Left lung (tissue), 14 donors: ENCODE measurements at places on chromosomes 11 and 22. TPM values are rescaled to one million over a fixed set of nuclear protein-coding genes. Genes with fewer than 3 reads are reported as not detected.

Gene ELMOD1
- 7.7 TPM for polyA plus RNA-seq

Gene RTN4RL2
- polyA plus RNA-seq = 2.3 TPM

Gene LUZP2
- 4.0 TPM for polyA plus RNA-seq

Gene GLB1L2
- 5.8 TPM for polyA plus RNA-seq

Gene CCDC81
- 4.6 TPM for polyA plus RNA-seq

- no peak for DNase-seq
These were observed 155.0 kb downstream of the ADAMTS15 start for GRCh38 chr11:130603335-130603906.

DNA sequence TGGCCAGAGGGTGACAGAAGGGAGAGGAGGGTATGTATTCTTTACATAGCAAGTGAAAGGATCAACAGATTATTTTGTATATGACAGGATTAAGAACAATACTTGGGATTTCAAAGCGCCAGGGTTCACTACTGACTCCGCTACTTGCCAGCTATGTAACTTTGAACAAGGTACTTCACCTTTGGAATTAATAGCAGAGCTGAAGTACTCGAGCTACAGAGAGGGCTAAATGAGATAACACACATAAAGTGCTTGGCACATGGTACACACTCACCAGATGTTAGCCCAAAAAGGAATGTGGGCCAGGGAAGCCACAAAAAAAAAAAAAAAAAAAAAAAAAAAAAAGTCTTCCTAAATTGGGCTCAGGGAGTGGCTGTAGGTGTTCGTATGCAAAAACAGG lies 408.4 kb downstream of the BUD13 start:
- peak; percentile 24 for DNase-seq
